ENCODE measurements at places on chromosomes 11 and 22.
A peak's percentile ranks its signal among the peaks of the same experiment; 100 is the strongest.

GRCh38 chr11:4095509-4096230 is 1.1 kb downstream of the RRM1 start:
- no peak for DNase-seq

DNA sequence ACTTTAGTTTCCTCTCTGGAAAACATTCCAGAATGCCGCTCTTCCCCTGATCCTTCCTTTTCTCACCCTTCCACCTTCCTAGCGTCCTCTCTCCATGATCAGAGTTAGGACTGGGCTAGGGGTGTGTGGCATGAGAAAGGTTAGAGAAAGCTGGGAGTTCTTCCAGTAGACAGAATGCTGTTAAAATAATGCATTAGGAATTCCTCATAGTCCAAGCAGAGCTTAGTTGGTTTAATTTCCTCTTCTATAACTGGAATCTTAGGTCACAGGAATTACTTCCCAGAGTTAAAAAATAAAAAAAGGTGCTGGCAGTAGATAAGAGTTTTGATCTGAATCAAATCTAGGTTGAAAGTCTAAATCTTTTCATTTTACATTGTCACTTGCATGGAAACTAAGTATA is 37.2 kb upstream of the ADORA2A start:
- DNase-seq, result no peak

- DNase-seq, result no peak
Observed at GRCh38 chr11:79592824-79593223, 152.0 kb upstream of the TENM4 start.

GRCh38 chr11:119704849-119705248 is 24.2 kb downstream of the NECTIN1 start:
- no peak for DNase-seq

DNA sequence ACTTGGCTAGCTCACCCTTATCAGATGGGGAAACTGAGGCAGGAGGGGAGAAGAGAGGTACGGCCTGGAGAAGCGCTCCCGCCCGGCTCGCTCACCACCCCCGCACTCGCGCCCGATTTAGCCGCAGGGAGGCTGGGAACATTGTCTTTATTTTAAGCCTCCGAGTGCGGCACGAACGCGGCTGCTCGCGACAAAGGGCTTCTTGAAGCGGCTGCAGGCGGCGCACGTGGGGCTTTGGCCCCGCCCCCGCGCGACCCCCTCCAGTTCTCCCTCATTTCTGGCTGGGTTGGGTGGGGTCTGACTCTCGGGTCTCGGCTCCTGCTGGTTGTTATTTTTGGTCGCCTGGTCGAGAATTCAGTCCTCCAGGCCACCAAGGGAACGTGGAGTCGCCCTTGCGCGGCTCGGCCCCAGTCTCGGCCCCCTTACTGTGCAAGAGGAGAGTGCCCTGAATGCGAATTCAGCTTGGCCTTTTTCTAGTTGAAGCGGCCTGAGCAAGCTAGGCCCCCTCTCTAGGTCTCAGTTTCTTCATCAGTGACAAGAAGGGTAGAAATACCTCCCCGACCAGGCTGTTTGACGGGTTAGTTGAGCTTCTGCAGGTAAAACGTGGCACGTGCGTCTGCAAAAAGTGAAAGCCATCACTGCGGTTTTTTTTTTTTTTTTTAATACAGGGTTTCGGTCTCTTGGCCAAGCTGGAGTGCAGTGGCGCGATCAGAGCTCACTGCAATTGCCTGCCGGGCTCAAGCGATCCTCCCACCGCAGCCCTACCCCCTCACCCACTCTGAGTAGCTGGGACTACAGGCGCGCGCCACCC is 2.6 kb upstream of the CHRM1 start:
- DNase-seq, result peak; percentile 86

DNA sequence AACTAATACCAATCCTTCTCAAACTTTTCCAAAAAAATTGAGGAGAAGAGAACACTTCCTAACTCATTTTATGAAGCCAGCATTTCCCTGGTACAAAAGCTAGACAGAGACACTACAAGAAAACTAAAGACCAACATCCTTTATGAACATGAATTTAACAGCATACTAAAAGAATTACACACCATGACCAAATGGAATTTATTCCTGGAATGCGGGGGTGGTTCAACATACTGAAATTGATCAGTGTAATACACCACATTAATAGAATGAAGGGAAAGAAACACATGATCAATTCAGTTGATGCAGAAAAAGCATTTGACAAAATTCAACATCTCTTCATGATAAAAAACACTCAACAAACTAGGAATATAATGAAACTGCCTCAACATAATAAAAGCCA is 148.1 kb downstream of the WNT7B start:
- DNase-seq, result no peak

DNA sequence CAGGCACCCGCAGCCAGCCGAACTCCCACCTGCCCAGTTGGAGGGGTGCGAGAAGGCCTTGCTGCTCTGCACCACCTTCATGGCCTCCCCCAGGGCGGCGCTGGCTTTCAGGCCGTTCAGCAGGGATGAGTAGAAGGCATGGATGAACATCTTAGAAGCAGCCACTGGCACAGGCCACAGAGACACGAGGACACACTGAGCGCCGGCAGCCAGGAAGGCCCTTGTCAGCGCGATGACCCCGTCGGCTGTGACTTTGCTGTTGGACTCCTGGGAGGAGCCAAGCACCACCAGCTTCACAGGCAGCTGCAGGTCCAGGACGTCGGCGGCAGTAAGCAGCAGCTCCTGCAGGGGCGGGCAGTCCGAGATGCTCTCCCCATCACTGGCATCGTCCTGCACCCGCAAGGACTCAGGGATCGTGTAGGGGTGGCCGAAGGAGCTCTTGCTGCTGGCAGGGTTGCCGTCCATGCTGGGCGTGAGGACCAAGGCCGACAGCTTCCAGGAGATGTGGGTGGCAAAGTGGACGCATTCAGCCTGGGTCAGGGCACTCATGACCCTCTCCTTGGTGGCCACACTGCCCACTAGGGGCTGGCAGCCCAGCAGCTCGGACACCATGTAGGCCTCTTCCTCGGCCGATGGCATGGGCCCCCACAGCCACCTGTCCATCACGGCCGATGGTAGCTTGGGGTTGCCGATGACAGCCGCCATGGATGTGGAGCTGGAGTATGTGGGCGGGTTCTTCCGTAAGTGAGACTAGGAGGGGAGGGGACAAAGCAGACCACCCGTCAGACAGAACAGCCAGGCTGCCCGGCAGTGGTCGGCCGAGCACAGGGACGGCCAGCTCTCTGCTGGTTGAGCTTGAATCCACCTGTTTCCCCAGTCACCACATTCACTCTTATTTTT is 79.7 kb upstream of the PITPNB start:
- DNase-seq, result no peak

- DNase-seq, result no peak
Observed at GRCh38 chr11:47348859-47349258, 3.6 kb downstream of the MYBPC3 start.

DNA sequence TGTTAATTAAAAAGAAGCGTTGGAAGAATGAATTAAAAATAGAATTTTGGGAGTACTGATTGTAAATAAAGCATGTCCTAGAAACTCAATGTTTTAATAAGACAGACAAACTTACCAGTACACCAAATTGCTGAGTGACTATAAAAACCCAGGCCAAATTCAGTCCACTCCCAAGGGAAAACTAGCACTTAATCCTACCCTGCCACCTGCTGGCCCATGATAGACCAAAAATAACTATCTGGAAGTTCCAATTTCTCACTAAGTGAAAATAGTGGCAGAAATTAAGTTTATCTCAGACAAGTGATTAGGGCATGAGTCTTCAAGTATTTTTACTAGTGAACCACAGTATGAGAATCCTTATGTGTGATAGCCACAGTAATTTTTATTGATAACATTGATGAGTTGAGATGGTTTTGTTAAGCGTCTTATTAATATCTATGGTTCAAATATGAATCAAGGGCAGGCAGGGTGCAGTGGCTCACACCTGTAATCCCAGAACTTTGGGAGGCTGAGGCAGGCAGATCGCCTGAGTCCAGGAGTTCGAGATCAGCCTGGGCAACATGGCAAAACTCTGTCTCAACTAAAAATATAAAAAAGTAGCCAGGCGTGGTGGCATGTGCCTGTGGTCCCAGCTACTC is 9.8 kb upstream of the DDX10 start:
- no peak for DNase-seq

GRCh38 chr22:45317551-45318167 is 7.9 kb downstream of the FAM118A start:
- DNase-seq, result peak; percentile 34

GRCh38 chr11:122089111-122089510 is 26.9 kb downstream of the BLID start:
- no peak for DNase-seq

DNA sequence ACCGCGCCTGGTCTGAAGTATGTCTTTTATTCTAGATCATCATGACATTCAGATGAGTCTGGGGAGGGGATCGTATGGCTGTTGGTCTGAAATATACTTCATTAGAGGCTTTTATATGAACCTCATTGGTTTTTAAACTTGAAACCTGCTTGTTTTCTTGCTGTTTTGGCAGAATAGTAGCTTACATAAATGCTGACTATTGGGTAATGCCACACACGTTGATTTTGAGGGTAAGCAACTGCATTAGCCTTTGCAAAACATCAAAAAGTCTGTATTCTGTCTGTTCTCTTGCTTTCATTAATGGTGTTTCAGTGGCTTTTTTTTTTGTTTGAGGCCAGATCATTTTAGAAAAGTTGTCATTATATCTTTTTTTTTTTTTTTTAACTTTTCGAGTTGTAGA is 14.2 kb downstream of the PPME1 start:
- DNase-seq, result no peak

DNA sequence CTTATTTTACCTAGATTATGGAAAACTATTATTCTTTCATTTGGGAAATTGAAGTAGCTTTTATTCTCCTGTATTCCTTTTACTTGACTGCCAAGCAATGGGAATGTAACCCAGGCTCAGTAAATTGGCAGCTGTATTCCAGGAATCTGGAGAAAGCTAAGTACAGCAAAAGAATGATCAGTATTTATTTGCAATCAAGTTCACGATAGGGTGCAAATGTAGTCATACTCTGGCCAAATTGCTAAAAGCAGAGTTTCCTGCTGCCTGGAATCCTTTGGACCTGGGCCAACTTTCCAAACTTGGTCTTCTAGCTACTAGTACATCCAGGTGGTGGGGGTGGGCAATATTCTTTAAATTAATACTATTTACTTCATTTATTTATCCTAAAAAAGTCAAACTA is 286.0 kb upstream of the CTSC start:
- DNase-seq, result no peak

GRCh38 chr11:117842131-117842941 is 17.8 kb upstream of the FXYD2 start:
- DNase-seq, result no peak

DNA sequence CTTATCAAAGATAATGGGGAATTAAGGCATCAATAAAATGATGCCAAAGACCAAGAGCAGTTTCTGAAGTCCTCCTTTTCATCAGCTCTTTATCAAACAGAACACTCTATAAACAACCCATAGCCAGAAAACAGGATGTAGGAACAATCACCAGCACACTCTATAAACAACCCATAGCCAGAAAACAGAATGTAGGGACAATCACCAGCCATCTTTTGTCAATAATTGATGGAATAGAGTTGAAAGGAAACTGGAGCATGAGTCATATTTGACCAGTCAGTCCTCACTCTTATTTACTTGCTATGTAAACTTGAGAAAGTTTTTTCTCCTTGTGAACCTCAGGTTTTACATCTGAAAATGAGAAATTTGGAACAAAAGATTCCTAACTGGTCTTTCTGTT is 10.0 kb downstream of the MS4A2 start:
- DNase-seq, result no peak

DNA sequence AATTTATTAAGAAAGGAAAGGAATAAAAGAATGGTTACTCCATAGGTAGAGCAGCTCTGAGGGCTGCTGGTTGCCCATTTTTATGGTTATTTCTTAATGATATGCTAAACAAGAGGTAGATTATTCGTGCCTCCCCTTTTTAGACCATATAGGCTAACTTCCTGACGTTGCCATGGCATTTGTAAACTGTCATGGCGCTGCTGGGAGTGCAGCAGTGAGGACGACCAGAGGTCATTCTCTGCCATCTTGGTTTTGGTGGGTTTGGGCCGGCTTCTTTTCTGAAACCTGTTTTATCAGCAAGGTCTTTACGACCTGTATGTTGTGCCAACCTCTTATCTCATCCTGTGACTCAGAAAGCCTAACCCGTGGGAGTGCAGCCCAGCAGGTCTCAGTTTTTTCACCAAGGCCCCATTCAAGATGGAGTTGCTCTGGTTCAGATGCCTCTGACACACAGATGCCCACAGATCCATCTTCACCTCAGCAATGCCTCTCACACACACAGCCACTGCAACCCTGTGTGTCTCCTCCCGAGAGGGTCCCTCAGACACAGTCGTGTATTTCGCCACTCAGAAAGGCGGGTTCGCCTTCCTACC is 16.4 kb upstream of the JAM3 start:
- no peak for DNase-seq

DNA sequence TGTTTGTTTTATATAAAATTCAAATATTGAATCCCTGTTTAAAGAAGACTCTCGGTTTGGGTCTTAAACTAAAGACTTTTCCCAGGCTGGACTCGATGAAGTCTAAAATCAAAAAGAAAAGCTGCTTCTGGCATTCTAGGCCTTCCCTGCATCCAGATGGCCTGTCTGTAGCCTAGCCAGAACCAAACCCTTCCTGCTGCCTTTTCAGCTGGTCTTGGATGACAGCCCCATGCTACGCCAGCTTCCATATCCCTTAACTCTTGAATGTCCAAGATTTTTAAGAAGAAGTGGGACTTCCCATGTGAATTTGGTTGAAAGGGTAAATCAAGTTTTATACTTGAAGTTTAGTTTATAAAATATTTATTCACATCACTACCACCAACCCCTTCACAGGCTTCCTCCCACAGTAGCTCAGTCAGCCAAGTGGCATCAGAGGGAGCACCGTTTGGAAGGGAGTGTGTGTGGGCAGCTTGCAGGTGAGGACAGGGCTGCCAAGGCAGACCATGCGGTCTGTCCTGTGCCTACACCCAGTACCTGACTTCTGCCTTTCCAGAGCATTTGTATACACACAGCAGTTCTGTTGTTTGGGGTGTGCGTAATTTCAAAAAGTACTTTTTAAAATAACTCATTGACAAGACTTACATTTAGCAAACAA is 18.2 kb upstream of the PSMA1 start:
- DNase-seq, result no peak

DNA sequence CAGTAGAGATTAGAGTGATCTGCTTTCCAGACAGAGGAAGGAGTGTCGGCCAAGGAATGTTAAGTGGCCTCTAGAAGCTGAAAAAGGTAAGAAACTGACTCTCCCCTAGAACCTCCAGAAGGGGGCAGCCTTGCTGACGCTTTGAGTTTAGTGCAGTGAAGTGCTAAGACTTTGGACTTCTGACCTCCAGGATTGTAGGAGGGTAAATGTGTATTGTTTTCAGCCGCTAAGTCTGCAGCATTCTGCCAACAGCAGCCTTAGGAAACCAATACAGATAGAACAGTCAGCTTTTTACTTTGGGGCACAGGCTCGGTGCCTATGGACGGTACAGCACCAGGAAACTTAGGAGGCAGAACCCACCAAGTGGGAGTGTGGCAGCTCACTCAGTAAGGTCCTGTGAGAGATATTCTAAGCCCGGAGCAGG is 3.6 kb upstream of the TBC1D22A start:
- no peak for DNase-seq

- DNase-seq, result no peak
Observed at GRCh38 chr11:44622721-44623258, 57.3 kb downstream of the CD82 start.

Measured in amygdala (tissue), 56 donors.